ENCODE measurements at places on chromosomes 11 and 22.

DNA sequence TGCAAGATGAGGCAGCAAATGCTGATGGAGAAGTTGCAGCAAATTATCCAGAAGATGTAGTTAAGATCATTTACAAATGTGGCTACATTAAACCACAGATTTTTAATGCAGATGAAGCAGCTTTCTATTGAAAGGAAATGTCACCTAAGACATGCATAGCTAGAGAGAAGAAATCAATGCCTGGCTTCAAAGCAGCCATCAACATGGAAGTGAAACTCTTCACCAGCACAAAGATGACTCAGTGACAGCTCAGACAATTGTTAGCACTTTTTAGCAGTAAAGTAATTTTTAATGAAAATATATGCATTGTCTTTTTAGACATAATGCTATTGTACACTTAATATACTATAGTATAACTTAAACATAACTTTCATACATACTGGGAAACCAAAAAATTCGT, 71.4 kb downstream of the FANCF start:
- DNase-seq: no peak

DNA sequence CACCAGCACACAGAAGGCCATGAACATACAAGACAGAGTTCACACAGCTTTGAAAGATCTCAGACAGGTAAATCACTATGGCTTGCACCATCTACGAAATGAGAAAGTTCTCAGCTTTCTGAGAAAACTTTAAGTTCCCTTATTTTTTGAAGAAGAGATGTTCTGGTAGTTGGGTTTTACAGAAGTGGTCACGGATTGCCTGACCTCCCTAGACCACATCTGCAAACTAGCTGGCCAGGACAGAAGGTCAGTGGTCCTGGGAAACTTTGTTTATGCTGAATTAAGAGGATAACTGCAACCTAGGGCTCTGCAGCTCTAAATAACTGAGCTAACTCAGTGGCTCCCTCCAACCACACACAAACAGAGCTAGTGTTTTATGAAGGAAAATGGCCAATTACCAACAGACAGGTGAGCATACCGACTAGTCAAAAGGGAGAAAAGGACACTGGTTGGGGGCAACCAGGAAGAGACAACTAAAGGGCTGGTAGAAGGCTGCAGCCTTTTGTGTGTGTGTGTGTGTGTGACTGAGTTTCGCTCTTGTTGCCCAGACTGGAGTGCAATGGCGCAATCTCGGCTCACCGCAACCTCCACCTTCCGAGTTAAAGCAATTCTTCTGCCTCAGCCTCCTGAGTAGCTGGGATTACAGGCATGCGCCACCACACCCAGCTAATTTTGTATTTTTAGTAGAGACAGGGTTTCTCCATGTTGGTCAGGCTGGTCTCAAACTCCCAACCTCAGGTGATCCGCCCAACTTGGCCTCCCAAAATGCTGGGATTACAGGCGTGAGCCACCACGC, 8.5 kb upstream of the SCN2B start:
- no peak for DNase-seq

DNA sequence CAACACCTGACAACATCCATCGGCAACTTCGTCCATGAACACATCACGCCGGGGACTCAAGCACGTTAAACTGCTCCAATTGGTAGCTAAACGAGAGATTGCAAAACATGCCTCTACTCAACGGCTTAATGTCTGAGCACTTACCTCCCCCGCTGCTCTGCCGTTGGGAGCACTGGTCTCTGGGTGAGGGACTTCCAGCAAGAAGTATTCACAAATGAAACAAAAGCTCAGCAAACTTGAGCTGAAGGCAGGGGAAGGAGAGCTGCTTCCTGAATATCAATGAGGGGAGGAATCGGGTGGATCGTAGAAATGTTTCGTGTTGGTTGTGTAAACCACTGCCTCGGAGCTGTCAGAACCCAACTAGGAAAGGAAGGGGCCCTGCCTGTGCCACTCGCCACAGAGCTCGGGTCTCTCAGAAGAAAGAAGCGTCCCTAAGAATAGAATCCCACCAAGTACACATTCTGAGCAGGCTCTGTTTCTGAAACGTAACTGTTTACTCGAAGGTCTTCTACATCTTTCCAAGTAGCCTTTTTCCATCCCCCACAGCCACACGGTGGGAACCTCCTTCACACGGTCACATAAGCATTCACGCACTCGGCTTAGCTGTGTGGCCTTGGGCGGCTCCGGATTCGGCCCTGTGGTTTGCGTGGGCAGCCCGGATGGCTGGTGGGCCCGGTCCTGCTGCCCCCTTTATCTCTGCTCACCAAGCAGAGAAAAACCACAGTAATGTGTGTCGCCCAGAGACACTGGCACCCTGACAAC, at the start of gene MLC1:
Gene MLC1 (minus strand): TSS at position 216 of the 762 bp plus-strand sequence. CDS start 524 bp downstream, outside the sequence.
- no peak for DNase-seq

GRCh38 chr11:12846786-12847615, 162.1 kb upstream of the RASSF10 start:
- DNase-seq: peak; percentile 34

DNA sequence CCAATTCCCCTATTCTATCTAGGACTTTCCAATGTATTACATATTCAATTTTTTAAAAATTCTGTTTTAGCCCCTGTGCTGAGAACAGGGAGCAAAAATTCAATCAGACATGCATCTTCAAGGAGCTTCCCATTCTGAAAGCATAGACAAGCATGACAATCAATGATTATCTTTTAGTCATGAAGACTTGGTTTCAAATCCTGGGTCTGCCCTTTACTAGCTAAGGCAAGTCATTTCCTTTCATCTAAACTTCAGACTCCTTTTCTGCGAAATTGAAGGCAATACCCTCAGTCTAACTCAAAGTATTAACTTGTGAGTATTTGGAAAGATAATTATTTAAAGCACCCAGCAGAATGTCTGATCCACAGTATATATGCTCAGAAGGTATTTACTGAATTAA, 24.1 kb downstream of the PAK1 start:
- DNase-seq: no peak

DNA sequence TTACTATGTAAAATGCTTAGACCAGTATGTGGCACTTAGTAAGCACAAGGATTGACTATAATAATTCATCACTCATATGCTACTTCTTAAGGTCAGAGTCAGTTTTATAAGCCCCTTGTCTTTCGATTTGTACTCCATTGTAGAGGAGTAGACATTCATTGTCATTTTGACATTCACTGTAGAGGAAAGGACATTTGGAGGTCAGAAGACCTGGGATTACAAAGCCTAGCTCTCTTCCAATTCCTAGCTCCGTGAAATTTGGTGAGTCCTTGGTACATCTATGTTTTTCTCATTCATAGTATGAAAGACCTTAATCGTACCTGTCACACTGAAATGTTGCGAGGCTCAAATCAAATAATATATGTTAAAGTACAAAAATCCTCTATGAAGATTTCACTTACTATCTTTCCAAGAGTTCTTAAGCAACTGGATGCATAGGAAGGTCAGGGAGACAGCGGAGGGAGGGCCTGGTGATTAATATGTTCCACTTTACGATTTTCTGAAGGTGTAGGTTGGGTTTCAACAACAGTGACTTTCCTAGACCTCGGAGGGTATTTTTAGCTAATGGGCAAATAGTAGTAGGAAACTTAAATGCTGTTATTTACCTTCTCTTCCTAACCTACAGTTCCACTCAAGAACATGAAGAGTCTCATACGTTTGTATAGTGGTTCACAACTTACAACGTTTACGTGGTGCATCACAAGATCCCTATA, 1.4 kb upstream of the EMSY start:
- DNase-seq: no peak

DNA sequence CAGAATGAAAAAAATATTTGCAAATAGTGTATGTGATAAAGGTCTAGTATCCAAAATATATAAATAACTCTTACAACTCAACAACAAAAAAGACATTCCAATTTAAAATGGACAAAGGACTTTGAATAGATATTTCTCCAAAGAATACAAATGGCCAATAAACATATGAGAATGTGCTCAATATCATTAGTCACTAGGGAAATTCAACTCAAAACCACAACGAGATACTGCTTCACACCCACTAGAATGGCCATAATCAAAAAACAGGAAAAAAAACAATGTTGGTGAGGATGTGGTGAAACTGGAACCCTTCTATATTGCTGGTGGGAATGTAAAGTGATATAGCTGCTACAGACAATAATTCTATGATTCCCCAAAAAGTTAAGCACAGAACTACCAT, 38.6 kb upstream of the RPS13 start:
- no peak for DNase-seq

- DNase-seq: no peak
These were observed 98.9 kb downstream of the ARHGAP20 start for GRCh38 chr11:110613197-110613918.

DNA sequence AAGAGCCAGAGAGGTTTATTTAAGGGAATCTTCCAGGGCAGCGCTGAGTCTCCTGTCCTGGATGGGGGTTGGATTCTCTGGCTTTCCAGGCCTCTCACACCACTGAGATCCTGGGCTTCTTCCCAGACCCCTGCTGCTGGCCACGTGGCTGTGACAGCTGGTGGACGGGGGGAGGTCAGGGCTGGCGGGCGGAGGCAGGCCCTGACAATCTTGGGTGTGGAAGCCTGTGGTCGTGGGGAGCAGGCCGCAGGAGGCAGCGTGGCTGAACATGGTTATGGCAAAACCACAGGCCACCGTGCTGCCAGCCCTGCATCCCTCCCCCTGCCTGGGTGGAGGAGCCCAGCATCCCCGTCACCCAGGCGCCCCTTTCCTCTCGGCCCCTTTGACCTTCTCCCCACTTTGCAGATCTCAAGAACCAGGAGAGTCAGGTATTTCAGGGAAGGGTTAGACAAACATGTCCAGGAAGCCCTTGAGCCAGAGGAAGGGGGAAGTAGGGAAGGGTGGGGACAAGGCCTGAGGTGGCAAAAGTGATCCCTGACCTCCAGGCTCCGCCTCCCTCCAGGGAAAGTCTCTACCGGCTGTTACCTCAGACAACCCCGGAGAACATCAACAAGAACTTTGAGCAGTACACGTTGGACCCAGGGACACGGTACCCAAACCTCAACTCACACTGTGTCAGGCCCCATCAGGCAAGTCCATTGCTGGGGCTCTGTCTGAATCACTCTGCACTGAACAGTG, 111.8 kb downstream of the MICAL2 start:
- no peak for DNase-seq

- no peak for DNase-seq
These were observed 39.3 kb upstream of the TP53I11 start for GRCh38 chr11:44989831-44990566.

- no peak for DNase-seq
These were observed 243 bp upstream of the SYT9 start for GRCh38 chr11:7251487-7251835.

DNA sequence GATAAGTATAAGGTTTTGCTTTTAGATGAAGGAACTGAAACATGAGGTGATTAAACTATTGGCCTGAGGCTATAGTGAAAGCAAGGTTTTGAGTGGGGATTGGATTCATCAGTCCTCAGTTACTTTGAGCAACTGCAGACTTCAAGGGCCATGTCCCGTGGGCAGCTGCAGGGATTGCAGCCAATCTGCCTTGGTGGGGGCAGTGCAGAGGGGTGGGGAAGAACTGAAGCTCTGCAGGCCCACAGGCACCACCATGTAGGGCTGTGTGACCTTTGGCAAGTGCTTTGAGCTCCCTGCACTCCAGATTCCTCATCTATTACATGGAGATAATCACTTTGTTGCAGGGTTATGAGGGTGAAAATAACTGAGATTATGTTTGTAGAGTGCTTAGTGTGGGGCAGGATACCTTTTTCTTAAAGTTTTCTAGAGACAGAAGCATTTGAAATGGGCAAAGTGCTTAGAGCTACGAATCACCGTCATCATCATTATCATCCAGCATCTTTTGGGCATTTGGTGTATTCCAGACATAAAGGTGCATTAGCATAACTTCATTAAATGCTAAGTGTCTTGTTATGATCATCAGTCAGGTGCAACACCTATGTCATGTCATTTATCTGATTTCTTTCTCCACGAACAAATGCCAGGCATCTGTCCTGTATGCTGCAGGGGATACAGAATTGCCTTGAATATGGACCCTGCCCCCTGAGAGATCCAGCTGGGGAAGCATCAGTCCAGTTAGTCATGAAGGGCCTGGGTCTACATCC, 72.1 kb upstream of the TENM4 start:
- no peak for DNase-seq

GRCh38 chr22:42343531-42344081, 73.2 kb upstream of the TCF20 start:
- peak; percentile 34 for DNase-seq

DNA sequence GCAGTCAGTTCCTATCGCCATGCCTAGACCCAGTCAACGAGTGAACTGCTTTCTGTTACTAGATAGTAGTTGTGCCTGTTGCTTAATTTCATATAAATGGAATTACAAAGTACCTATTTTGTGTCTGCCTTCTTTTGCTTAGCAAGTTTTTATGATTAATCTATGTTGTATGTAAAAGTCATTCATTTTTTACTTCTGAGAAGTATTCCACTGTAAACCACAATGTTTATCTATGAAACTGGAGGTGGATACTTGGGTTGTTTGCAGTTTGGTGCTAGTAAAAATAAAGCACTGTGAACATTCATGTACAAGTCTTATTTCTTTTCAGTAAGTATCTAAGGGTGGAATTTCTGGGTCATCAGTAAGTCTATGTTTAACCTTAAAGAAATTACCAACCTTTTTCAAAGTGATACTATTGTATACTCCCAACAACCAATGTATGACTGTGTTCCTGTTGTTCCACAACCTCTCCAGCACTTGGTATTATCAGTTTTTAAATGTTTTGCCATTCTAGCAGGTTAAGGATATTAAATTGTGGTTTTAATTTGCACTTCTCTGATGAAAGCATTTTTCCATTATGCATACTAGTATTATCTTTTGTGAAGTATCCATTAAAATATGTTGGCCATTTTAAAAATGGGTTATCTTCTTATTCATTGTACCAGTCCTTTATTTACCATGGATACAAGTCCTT, 68.2 kb downstream of the DNAJC24 start:
- no peak for DNase-seq

DNA sequence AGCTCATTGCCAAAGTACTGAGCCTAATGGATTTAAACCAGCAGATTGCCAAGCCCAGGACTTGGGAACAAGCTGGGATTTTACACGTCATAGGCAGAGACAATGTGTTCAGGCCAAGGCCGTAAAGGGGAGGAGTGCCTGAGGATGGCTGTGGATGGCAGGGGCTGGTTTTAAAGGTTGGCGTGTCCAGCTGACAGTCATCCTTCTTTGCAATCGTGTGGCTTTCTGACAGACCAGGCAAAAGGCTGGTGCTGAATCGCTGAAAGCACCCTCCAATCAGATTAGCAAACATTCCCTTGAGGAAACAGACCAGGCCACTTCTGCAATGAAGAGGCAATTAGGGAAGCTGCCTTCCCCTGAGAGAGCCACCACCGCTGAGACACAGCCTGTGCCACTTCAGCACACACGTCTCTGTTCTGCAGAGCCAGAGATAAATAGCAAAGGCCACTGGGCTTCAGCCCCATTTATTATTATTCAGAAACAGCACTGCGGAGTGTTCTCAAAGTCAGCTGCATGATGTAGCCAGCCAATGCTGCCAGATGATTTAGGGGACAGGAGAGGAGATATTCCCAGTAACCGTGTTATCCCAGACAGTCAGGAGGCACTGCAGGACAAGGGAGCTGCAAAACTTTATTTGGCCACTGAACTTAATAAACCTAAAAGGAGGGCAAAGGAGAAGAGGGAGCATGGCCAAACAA, 54.2 kb upstream of the CSNK2A3 start:
- peak; percentile 77 for DNase-seq

Data from NCI-H774 (cell line).